Activated CD4-positive, alpha-beta T cell treated with anti-CD3 and anti-CD28 coated beads, Interleukin-2, amount 50 U/mL, for 48 hours (primary cell): ENCODE measurements at places on chromosomes 2 and 18.

DNA sequence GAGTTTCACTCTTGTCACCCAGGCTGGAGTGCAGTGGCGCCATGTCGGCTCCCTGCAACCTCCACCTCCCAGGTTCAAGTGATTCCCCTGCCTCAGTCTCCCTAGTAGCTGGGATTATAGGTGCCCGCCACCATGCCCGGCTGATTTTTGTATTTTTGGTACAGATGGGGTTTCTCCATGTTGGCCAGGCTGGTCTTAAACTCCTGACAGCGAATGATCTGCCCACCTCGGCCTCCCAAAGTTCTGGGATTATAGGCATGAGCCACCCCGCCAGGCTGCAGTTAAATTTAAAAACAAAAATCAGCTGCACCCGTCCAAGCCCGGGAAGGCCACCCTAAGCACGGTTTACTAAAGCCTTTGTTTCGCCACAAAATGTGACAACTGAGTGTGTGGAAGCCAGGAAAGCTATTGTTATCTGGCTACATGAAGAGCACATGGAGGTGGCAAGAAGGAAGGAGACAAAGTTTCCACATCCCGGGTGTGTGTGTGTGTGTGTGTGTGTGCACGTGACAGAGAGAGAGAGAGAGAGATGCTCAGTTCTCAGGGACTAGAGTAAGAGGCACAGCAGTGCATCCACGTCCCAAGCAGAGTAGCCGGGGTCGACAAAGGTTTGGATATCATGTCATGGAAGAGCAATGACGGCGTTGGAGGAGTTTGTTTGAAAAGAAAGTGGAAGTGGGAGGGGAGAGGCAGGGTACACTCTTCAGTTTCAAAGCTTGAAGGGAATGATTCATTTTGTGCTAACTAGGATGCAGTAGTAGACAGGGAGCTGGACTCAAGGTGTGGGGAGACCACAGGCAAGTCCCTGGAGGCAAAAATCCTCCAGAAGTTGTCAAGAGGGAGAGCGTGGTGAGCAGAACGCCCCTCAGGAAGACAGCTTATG is 20.1 kb downstream of the INPP5D start:
- peak; percentile 37 for DNase-seq

DNA sequence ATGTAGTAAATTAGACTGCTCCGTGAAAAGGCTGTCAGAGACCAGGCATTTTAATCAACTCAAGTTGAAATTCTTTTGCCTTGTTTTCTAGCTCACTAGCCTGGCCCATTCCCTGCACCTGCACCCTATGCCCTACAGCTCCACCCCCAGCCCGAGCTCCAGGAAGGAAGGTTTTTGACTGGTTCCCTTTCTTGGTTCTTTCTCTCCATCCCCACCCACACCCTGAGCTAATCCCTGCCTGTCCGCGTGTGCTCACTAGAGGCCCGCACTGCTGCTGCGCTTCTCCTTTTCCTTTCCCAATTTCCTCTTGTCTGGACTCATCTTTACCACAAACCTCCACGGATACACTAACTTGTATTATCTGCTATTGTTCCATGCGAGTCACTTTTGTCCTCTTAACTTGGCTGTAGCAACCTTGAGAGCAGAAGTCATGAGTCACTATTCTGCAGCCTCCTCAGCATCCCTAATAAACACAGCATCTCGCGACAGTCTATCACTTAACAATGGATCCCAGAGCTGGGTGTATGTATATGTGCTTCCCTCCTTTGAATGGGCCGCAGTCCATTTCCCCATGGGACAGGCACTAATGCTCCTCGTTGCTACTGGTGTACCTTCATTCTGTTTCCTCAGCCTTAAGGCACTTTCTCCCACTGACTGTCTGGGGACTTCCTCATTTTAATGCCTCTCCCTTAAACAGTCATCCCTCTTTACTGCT is 36.5 kb downstream of the COLEC12 start:
- no peak for DNase-seq

DNA sequence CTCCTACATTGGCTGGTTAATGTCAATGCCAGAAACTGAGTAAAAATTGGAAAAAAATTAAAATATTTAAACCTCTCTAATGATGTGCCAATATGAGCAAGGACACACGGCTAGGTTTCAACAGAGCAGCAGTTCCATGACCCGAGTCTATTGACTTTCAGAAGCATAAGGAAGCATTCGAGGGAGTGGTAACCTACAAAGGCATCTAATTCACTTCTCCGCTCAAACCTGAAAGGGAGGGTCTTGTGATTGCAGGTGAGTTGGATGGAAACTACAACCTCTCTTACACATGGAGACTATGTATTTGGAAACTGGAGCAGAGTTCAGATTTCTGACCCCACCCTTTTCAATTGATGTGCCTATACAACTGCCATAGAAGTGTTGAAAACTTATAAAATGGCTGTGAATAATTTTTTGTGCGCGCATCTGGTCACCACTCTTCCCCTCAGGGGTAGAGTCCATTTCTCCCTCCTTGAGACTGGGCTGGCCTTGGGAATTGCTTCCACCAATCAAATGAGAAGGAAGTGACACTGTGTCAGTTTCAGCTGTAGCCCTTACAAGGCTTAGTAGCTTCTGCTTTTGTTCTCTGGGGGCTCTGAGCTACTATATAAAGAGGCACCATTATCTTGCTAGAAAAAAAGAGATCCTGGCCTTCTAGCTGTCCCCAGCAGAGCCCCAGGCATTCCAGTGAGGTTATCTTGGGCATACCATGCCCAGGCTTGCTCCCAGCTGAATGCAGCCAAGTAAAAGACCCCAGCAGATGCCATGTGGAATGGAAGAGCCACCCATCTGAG is 278.0 kb downstream of the EPHA4 start:
- no peak for DNase-seq

DNA sequence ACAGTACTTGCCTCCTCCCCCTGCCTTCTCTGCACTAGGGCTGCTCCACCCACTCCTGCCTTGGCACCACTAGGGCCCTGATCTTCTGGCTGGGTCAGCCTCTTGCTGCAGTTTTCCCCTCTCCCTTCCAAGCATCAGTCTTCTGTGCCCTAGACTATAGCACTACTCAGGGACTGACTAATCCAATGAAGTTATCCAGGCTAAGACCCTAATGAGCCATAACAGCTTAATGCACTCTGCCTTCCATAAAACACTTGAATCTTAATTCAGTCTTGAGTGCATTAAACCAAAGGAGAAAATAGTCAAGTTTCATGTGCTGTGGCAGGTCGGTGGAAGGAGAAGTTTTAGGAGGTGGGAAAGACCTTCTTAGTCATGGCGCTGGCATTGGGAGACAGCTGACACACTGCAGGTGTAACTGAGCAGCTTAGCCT is 95.7 kb downstream of the BIN1 start:
- no peak for DNase-seq

DNA sequence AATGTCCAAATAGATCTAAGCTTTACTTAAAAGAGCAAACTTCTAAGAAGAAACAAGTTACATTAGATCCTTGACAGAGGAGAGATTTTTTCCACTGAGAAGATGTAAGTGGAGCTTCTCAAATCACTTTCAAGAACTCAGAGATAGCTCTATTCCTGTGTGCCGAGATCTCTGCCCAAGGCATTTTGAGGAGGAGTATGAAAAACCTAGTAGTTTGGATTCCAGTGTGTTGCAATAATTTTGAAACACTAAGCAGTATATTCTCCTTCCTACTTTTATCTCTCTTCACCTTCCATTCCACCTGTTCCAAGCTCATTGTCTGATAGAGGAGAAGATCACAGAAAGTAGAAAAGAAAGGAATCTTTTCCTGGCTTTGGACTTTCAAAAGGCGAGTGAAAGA is 192.0 kb upstream of the TANK start:
- DNase-seq, result no peak

GRCh38 chr2:173195100-173195499 is 119.5 kb downstream of the MAP3K20 start:
- no peak for DNase-seq

DNA sequence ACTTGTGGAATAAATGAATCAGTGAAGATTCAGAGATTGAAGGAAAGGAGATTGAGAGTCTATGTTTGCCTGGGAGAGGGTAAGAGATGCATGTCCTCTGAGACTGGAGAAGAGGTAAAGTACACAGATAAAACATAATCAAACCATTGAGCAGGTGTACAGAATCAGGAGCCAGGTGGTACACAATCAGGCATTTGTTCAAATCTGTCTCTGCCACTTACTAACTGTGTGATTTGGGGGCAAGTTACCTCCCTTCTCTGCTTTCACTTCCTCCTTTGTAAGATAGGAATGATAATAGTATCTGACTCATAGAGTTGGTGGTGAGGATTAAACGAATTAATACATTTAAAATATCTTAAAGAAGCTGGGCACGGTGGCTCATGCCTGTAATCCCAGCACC is 94.0 kb downstream of the CDK15 start:
- no peak for DNase-seq

- DNase-seq, result no peak
Measured at GRCh38 chr2:10304458-10305253, 2.0 kb downstream of the HPCAL1 start.

- no peak for DNase-seq
Measured at GRCh38 chr2:70901227-70902066, 34.3 kb upstream of the ATP6V1B1 start.

DNA sequence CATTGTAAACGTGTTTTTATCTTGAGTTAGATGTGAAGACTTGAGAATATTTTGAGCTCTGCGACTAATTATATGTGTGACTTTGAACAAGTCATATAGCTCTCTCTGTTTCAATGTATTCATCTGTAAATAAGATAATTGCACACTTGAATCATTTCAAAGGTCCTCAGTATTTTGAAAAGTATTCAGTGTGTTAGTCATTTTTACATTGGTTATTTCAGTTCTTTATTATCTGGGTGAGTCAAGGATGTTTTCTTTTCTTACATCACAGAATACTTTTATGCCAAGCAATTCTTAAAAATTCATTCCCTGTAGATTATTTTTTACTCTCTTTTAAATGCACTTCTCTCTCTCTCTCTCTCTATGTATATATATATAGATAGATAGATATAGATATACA is 1098.0 kb upstream of the ZEB2 start:
- no peak for DNase-seq

DNA sequence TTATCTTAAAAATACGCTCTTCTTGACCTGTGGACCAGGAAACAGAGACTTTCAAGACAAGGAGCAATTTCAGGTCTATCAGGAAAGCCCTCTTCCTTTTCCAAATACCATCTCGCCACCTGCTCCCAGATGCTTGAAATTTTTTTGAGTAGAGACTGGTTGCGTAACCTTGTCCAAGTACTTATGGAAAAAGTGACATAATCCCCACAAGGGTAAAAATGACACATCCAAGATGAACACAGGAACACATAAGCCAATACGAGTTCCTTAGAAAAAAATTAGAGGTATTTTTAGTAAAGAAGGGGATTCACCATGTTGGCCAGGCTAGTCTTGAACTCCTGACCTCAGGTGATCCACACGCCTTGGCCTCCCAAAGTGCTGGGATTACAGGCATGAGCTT is 1.8 kb downstream of the SERPINB13 start:
- no peak for DNase-seq

DNA sequence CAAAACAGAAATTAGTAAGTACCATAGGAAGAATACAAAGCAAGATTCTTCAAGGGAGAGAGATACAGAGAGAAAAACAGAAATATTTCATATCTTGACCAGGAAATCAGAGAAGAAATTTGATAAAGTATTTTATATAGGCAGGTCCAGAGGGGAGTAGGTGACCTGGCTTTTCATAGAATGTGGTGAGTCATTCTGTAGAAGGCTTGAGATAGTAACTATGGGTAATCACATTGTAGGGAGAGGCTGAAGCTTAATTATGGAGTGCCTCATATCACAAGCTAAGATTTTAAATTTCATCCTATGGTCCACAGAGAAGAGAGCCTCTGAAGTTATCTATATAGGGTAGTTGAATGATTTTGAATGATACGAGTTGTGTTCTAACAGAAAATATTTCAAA is 195.0 kb upstream of the CYRIA start:
- no peak for DNase-seq

- DNase-seq, result no peak
Measured at GRCh38 chr2:240457223-240458043, 22.0 kb downstream of the GPC1 start.

DNA sequence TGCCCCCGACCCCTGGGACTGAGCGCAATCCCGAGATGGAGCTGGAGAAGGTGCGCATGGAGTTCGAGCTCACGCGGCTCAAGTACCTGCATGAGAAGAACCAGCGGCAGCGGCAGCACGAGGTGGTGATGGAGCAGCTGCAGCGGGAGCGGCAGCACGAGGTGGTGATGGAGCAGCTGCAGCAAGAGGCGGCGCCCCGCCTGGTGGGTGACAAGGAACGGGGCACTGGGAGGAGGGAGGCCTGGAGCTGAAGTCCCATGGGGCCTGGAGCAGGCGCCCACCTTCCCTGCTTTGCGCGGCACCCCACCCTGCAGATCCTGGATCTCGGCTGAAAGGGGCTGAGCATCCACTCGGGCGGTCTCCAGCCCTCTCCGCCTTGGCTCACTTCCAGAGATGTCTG is 1.2 kb downstream of the TMEM247 start:
- DNase-seq, result no peak

- DNase-seq, result no peak
Measured at GRCh38 chr2:7480431-7480830, 563.2 kb downstream of the RNF144A start.

DNA sequence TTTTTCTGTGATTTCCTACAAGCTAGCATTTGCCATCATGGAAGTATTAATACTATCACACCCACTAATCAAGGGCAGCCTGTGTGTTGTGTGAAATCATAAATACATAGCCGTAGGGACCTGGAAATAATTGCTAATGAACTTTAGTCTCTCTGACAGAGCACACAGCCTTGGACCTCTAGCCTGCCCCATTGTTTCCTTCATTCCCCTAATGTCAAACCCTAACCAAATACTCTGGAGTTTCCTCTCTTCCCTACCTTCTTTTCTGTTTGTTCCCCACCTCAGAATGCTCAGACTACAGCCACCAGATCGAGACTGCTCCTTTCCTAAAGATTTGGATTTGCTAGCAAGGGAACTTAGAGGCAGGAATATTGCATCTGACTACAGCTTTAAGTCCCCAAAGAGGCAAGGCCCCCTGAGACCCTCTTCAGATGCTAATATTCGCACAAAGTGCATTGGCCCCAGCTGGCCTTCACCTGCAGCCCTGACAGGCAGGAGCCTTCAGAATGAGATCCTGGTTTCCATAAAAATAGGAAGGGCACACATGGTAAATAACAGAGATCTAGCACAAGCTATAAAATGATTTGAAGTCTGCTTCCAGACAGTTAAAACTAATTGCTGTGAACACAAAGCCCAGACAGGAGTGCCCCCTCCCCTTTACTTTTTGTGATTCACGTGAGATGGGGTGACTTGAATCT is 279.2 kb upstream of the DCC start:
- DNase-seq, result no peak

DNA sequence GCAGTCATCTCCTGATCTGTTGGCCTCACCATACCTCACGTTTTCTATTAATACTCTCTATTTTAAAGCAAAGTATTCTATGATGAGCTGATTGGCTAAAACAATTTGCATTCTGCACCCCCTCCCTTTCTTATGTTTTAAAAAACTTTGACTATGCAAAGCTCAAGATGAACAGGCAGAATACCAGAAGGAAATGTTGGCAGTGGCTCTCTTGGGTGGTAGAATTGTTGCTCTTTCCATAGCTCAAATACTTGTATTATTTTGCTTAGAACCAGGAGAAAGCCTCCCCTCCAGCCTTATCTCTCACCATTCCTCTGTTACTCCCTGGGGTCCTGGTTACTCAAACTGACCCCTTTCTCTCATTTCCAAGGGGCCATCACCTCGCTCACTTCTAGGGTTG is 14.4 kb downstream of the GPR45 start:
- DNase-seq, result no peak

- no peak for DNase-seq
Measured at GRCh38 chr2:148614014-148614321, 30.6 kb upstream of the EPC2 start.
